ENCODE measurements at places on chromosomes 2 and 18.

DNA sequence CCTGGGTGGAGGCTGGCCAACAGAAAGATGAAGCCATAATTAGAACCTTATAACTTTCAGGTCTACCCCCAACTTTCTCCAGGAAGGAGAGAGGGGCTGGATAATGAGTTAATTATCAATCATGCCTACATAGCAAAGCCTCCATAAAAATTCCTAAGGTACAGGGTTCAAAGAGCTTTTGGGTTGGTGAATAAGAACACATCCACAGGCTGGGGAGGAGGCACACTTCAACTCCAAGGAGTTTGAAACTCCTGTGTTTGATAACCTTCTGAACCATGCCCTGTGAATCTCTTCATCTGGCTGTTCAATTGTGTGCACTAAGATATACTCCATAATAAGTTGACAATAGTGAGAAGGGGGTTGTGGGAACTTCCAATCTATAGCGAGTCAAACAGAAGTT lies 552.3 kb downstream of the TDRD15 start:
- DNase-seq: no peak

DNA sequence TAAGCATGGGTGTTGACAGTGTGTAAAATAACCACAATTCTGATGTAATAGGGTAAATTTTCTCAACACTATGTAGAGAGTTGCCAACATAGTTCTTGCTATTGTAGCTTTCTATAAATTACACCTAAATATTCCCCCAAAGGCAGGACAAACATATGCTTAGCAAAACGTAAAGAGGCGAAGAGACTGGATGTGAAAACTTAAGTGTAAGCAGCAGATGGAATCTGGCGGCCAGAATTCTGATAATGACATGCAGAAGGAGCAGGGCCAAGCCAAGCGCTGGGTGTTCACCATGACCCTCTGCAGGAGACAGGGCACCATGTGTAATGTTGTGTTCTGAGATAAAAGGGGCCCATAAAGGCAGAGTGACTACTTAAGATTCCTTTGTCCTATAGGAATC lies 105.2 kb upstream of the ZNF521 start:
- no peak for DNase-seq

DNA sequence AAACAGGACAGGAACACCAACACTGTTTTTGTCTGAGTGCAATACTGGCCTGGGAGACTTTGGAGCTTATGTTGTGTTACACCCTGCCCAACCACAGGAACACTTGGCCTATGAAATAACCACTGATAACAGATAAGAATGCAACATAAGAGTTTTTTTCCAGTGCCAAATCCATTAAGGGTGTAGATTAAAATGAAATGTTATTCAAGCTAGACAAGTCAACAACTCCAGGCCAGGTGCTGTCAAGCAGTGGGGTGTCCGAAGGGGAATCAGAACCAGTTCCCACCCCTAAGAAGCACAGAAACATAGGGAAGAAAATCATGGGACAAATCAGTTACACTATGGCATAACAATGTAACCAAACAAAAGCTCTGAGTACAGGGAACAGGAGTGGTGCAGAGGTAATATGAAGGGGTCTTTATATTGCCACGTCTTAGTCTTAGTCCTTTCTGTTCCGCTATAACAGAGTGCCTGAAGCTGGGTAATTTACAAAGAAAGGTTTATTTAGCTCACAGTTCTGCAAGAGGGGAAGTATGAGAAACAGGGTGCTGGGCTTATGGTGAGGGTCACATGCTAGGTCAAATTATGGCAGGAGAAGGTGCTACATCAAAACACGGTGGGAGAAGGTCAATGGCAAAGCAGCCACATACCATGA lies 3.8 kb downstream of the AFG3L2 start:
- DNase-seq: no peak

- DNase-seq: no peak
These were observed 118.8 kb downstream of the MEP1B start for GRCh38 chr18:32308493-32309120.

DNA sequence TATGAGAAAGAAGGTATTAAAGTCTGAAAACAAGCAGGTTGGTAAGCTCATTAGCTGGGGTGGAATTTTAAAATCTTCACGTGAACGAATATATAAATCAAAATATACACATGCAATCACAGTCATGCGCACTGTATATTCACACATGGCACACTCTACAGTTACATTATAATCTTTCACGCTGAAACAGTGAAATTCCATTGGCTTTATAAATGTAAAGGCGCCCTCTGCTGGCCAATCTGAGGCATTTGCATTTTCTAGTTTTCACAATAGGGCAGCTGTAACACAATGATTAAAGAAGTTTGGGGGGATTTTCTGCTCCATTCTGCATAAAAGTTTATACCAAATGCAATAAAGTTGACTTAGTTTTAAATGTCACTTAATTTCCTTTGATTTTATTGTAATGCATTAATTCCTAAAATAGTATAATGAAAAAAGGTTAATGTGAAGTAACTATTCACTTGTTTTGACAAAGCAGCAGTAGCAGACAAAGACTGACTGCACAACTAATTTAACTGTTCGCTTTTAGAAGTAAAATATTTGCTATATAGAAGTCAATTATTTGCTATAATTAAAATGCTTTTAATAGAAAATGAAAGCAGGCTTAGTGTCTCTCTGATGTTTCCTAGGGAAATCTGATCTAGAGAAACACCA lies 17.2 kb downstream of the IFIH1 start:
- DNase-seq: peak; percentile 67

DNA sequence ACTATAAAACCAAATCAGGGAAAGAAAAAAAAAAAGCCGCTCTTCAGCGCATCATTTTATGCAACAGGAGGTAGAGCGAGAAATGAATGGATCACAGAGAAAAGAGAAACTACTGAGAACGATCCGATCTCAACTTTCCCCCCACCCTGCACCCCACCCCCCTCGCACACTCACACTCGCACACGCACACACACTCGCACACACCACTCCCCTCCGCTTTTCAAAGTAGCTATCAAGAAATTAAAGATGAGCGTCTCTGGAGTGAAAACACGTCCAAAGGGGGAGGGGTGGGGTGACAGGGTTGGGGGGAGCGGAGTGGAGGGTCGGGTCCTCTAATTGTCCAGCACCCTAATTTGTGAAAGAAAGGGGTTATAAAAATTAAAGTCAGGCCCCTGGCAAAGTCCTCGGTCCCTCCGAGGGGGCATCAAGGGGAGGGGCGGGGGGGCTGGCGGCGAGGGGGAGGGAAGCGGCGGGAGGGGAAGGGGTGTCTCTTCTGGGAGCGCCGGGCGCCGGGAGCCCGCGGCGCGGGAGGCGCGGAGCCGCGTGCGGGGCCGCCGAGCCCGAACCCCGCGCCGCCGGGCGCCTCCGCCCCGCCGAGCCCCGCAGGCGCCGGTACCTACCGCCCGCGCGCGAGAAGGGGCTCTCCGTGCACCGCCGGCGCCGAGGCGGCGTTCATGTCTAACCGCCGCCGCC lies 428 bp downstream of the TCF4 start:
- DNase-seq: peak; percentile 52

DNA sequence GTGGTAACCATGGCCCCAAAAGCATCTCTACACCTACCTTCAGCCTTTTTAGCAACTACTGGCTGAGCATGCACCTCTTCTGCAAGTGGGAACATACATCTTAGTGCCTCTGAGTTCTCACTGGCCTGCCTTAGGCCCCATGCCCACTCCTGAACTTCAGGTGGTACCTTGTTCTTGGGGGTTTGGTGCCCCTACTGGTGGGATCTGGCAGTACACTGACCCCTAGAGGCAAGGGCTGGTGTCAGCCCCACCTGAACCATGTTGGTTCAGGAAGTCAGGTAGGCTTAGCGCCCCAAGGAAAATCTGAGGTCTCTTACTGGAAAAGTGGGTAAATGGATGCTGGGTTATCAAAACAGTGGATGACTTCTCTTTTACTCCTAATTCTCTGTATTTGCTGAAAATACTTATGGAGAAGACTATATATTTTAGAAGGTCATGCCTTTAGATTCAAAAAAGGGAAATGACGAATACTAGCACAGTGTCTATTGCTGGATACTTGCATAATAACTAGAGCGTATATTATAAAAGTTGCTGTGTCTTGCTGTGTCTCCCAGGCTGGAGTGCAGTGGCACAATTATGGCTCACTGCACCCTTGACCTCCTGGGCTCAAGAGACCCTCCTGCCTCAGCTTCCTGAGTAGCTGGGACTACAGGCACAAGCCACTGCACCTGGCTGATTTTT lies 84.6 kb downstream of the RAB31 start:
- DNase-seq: no peak

- DNase-seq: no peak
These were observed 43.7 kb downstream of the RHOB start for GRCh38 chr2:20490300-20491181.

GRCh38 chr18:8661754-8662559 lies 43.4 kb upstream of the MTCL1 start:
- no peak for DNase-seq

DNA sequence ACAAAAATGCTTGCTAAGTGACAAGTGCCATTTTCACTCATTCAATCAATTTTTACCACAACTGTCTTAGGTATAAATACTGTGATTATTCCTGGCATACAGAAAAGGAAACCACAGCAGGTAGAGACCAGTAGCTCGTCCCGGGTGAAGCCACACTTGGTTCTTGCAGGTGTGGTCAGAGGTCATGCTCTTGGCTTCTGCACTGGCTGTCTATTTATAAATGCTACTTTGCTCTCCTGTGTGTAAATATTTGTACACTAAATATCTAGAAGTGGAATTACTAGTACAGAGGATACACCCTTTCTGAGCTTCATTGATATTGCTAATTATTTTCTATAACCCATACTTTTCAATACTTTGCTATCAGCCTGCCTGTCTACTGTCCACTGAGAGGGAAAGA lies 284.6 kb downstream of the MYT1L start:
- DNase-seq: no peak

- DNase-seq: peak; percentile 16
These were observed 30.3 kb downstream of the STEAP3 start for GRCh38 chr2:119253760-119254600.

DNA sequence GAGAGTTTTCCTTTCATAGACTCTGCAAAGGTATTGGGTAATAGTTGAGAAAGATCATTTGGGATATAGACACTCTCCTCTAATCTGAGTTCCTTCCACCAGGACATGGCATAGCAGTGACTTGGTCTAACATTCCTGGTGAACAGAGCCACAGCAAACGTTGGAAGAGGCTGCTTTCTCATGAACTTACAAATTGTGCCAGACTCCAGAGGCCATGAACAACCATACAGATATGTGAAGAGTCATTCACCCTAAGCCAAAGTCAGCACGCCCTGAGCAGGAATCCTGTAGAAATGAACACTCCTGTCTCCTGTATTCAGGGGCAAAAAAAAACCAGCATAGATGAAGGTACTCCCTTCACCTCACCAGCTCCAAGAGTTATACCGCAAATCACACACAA lies 152.8 kb downstream of the TMEM18 start:
- DNase-seq: no peak

DNA sequence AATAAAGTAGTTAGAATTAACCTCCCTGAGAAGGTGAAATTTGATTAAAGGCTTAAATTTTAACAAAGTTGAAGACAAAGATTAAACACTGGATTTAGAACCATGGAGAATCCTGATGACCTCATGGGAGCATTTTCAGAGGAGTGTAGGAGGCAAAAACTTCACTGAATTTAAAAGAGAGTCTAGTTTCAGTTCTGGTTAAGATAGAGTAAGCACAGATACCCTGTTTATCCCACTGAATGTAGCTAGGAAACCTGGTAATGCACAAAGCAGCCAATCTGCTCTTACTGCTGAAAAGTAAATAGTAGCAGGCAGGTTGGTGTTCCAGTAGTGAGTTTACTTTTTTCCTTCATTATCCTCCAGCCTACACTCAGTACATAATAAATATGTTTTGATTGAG lies 654.9 kb upstream of the SYT4 start:
- DNase-seq: no peak

DNA sequence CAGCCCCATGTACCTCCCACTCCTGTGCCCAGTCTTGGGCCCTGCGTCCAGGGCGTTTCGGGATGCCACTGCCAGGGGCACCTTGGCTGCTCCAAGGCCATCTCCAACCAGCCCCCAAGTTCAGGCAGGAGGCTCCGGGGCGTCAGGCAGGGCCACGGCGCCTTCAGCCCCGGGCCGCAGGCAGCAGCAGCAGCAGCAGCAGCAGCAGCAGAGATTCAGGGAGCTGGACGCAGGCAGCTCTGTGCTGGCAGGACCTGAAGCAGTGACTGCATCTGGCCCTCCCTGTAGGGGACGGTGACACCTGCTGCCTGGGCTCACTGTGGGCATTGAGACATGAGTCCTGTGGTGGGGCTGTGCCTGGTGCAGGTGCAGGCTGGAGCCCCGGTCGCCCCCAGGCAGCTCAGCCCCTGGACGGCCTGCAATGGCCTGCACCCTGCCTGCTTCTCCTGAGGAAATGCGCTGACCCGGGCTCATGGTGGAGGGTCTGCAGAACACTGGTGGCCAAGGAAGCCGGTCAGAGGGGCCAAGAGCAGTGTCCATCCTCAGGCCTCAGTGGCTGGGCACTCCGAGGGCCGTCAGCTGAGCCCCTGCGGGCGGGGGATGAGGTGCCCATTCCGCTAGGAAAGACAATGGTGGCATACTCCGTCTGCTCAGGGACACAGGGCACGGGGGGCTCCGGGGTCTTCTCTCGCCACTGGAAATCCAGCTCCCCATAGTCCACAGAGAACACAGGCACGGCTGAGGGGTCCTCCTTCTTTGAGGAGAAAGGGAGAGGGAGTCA lies 8.0 kb downstream of the PDCD1 start:
- DNase-seq: peak; percentile 45
